Uterus (tissue), 4 donors: ENCODE measurements at places on chromosomes 16 and 17.

DNA sequence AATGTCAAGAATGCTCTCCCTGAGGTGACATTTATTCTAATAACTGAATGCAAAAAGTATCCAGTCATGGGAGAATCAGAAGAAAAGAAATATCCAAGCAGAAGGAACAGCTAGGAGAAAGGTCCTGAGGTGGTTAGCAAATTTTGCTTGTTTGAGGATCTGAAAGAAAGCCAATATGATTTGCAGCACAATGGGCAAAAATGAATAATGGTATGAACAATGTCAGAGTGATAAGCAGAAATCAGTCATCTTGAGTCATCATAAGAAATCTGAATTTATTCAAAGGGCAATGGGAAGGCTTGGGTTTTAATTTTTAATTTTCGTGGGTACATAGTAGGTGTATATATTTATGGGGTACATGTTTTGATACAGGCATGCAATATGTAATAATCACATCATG lies 68.5 kb downstream of the BRIP1 start:
- no peak for DNase-seq

GRCh38 chr16:50043358-50043757 lies 18.3 kb downstream of the CNEP1R1 start:
- DNase-seq, result no peak

GRCh38 chr16:19005561-19006445 lies 22.1 kb downstream of the TMC7 start:
- peak; percentile 34 for DNase-seq

DNA sequence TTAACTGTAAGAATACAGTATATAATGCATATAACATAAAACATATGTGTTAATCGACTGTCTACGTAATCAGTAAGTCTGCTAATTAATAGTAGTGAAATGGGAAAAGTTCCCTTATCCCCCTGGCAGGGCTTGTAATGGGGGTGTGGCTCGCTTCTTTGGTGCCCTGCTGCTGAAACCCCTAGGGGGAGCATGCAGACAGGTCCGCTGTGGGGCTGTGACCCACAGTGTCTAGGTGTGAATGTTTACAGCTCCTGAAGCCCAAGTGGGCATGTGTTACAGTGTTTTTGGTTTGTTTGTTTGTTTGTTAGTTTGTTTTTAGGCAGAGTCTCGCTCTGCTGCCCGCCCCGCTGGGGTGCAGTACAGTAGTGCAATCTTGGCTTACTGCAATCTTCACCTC lies 495.7 kb downstream of the SHISA9 start:
- DNase-seq, result no peak

- peak; percentile 27 for DNase-seq
Observed at GRCh38 chr16:86389566-86390328, 120.6 kb upstream of the FOXF1 start.

DNA sequence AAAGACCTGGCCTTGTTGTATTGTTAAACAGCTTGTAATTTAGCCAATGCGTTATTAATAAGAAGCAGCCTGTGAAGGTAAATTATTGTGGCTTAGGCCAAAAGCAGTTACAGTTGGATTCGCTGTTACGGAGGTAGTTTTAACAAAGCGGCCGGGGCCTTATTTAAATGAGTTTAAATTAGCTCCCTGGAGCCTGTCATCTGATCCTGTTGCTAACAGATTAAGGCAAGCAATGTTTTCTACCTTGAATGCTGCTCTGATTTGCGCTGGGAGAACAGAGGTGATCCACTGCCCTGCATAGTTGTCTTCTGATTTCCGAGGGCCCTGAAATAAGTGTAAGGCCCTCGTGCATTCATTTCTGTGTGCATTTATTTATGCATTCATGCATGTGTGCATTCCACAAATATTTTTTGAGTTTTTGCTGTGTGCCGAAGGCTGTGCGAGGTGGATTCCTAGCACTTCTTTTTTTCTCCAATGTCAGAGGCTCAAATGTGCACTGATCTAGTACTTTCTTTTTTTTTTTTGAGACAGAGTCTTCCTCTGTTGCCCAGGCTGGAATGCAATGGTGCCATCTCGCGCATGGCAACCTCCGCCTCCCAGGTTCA lies 10.9 kb downstream of the SEC14L5 start:
- DNase-seq, result no peak

DNA sequence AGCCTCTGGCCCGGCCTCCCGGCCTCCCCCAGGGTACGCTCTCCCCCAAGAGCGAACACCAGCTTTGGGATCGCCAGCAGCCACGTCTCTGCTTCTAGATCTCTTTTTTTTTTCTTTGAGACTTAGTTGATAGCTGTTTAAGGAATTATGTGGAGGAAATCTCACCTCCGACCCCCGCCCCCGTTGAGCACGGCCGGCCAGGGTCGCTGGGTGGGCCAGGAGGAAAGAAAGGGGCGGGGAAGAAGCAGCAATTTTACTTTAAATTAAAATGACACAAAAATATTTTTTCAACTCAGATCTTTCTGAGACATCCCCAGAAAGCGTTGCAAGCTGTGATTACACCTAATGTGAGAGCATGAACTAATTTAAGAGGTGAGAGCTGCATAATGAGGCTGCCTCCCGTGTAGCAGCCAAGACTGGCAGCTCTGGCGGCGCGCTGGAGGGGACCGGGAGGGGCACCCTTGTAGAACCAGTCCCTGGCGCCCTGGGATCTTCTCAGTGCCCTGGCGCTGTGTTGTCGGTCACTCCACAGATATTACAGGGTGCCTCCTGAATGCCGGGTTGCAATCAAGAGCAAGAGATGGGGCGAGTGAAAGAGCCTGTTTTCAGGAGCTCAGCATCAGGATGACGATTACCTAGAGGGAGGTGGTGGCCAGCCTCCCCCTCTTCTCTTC lies 1.9 kb upstream of the CBLN1 start:
- DNase-seq, result no peak

- no peak for DNase-seq
Observed at GRCh38 chr17:49577963-49578362, 2.3 kb downstream of the NXPH3 start.

GRCh38 chr17:51064061-51064735 lies 56.5 kb downstream of the SPAG9 start:
- DNase-seq, result no peak

DNA sequence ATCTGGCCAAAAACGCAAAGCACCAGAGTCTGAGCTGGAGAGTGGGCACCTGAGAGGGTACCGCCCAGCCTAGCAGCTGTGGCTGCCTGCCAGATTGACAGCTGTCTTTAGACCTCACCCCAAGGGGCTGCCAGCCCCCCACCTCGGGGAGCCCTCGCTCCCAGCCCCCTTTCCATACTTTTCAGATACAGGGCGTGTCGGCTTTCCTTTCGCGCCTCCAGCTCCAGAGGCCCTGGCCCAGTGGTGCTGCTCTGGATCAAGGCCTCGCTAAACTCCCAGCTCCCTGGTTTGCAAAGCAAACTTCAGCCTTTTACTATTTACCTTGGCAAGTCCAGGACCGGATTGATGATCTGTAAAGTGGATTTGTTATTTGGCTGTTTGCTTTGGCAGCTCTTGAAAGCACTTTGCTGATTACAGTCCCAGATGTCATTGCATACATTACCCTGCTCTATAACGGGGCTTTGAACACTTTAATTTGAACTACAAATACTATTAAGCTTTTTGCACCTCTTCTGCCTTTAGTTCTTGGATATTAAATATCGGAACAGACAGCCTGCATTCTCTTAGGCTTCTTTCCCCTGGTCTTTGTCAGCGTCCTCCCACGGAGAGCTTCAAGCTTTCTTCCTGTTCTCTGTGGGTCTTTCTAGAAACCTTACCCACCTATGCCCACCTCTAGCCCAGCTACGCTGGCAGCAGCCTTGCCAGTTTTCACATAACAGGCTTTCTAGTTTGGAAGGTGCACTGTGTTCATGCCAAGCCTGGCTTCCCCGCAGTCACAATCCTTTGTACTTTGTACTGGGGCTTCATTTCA lies 63.6 kb upstream of the TBX2 start:
- DNase-seq, result no peak

- DNase-seq, result no peak
Observed at GRCh38 chr17:8488491-8488890, 52.8 kb downstream of the NDEL1 start.

DNA sequence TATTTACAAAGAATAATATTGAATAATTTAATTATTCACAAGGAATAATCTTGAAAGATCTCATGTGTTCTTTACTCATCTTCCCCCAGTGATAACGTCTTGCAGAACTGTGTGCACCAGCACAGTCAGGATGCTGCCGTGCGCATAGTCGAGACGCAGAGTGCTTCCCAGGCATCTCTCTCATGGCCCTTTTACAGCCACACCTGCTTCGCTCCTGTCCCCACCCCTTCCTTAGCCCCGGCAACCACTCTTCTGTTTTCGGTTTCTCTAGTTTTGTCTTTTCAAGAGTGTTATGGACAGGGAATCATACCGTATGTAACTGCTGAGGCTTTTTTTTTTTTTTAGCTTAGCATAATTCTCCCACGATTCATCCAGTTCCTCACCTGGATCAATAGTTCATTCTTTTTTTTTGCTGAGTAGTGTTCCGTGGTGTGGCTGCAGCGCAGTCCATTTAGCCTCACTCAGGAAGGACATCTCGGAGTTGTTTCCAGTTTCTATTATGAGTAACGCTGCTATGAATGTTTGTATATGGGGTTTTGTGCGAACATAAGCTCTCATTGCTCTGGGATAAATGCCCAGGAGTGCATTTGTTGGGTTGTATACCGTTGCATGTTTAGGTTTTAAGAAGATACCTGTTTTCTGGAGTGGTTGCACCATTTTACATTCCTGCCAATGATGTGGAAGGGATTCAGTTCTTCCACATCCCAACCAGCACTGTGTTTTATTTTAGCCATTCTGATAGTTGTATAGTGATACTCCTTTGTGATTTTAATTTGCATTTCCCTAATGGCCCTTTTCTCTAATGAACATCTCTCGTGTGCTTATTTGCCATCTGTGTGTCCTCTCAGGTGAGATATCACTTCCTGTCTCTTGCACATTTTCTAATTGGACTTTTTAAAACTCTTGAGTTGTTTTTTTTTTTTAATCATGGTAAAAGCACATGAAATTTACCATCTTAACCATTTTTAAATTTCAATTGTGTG lies 47.6 kb downstream of the SEC14L1 start:
- no peak for DNase-seq

DNA sequence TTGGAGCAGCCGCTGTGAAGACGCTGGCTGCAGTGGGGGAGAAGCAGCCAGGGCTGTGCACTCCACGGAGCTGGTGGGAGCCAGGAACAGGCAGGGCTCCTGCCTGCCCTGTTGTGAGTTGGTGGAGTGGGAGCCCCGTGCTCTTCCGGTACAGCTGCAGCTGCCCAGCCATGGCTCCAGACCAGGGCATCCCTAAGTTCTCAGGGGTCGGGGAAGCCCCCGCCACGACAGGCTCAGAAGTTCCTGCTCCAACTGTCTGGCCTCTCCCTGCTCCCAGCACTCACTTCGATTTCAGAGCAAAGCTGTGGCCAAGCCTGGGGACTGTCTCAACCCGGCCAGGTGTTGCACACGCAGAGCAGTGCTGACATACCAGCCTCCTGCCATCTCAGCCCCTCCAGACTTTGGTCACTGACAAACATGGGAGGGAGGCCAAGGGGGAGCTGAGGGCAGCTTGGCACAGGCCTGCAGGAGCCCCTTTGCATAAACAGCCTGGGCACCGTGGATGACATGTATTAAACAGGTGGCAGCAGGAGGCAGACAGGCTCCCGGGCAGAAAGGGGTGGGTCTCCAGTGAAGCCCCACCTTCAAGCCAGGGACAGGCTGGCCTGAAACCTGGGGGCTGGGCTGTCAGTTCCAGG lies 13.9 kb upstream of the KDM8 start:
- no peak for DNase-seq

- no peak for DNase-seq
Observed at GRCh38 chr16:86461037-86461436, 49.3 kb upstream of the FOXF1 start.

GRCh38 chr16:81431554-81432353 lies 12.9 kb upstream of the CMIP start:
- no peak for DNase-seq

DNA sequence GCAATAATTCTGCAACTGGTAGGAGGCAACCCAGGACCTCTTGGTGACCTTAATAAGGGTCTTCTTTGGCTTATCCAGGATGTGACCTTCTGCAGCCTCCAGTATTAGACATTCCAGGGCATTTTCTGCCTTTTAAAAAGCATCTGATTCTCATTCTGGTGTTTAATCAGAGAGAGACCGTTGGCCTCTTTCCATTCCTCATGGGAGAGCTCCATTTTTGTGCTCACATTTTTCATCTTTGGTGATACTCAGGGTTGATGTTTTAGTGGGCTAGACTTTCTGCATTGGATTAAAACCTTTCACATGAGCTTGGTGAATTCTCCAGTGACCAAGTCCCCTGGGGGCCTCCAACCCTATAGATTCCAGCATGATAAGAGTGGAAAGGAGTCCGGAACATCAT lies 150.2 kb upstream of the CACNG5 start:
- DNase-seq, result no peak

GRCh38 chr17:7818746-7819645 lies 15.0 kb upstream of the KDM6B start:
- no peak for DNase-seq

GRCh38 chr16:57489229-57489628 lies 2.9 kb upstream of the DOK4 start:
- no peak for DNase-seq

- DNase-seq, result no peak
Observed at GRCh38 chr17:61863801-61864126, 436 bp upstream of the BRIP1 start.

GRCh38 chr17:39687101-39687545 lies 734 bp downstream of the PGAP3 start:
- no peak for DNase-seq

DNA sequence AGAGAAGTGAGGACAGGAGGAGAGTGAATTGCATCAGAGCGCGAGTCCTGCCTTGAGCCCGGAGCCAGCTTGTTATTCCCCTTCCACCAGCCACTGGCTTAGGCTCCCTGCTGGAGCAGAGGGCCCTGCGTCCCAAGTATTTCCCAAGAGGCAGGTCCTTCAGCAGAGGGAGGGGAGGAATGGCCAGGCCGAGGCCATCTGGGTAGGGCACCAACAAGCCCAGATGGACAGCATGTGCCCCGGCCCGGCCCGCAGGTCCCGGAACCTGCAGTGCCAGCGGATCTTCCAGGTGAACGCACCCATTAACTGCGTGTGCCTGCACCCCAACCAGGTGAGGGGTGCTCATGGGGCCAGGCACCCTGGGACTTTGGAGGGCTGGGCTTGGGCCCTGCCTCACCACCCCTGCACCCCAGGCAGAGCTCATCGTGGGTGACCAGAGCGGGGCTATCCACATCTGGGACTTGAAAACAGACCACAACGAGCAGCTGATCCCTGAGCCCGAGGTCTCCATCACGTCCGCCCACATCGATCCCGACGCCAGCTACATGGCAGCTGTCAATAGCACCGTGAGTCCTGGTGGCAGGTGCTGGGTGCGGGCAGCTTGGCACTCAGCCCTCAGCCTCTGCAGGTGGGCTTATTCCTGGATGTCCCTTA lies 1.7 kb downstream of the MLST8 start:
- no peak for DNase-seq
